ENCODE measurements at places on chromosomes 2 and 18.

DNA sequence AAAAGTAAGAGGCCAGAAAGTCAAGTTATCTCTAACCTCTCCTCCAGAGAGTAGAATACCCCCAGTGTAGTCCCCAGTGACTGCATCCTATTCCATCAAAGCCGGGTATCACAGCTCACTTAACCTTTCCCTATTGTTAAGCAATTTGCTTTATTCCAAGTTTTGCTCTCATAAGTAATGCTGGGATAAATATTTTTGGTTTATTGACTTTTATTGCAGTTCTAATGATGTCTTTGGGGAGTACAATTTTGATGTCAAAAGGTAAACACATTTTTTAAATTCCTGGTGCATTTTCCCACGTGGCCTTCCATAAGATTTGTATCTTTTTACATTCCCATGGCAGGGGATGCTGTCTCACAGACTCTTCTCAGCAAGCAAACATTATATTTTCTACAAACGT, 43.3 kb downstream of the CMPK2 start:
- DNase-seq: no peak

DNA sequence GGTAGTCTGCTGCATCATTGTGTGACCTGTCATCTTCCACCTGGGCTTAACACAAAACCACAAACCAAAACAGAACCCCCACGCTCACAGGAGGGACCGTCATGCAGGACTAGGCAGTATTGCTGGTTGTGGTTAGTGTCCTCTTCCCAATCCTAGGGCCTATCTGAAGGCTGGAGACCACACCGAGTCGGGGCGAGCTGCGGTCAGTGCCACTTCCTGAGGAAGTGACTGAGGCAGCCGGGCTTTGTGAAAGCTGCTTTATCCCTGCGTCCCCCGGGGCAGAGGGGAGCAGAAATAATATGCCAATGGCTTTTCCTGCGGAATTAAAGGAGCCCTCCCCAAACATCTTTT, 22.9 kb downstream of the ZNF532 start:
- peak; percentile 33 for DNase-seq

GRCh38 chr18:74420926-74421325, 36.2 kb downstream of the DIPK1C start:
- DNase-seq: no peak

DNA sequence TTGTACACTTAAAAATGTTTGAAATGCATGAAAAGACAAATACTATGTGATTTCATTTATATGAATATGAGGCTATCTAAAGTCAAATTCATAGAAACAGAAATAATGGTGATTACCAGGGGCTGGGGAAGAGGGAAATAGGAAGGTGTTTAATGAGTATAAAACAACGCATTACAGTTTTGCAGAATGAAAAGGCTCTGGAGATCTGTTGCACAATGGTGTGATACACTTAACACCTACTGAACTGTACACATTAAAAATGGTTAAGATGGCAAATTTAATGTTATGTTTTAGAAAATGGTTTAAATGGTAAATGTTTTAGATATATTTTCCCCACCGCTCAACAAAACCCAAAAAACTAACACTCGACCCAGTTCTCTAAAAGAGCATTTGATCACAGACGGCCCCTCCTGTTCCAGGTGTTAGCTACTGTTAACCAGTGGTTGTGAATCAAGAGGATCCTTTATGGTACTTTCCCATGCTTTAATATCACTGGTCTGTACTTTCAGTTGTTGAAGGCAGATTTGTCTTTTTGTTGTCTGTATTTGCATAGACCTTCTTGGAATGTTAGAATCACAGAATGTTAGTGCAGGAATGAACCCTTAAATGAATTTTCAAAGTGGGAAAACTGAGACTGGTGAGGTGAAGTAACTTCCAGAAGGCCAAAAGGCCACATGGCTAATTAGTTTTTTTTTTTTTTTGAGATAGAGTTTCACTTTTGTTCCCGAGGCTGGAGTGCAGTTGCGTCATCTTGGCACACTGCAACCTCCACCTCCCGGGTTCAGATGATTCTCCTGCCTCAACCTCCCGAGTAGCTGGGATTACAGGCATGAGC, 10.2 kb downstream of the RAB10 start:
- DNase-seq: peak; percentile 48

- DNase-seq: no peak
Observed at GRCh38 chr2:196546151-196546919, 93.2 kb upstream of the CCDC150 start.

DNA sequence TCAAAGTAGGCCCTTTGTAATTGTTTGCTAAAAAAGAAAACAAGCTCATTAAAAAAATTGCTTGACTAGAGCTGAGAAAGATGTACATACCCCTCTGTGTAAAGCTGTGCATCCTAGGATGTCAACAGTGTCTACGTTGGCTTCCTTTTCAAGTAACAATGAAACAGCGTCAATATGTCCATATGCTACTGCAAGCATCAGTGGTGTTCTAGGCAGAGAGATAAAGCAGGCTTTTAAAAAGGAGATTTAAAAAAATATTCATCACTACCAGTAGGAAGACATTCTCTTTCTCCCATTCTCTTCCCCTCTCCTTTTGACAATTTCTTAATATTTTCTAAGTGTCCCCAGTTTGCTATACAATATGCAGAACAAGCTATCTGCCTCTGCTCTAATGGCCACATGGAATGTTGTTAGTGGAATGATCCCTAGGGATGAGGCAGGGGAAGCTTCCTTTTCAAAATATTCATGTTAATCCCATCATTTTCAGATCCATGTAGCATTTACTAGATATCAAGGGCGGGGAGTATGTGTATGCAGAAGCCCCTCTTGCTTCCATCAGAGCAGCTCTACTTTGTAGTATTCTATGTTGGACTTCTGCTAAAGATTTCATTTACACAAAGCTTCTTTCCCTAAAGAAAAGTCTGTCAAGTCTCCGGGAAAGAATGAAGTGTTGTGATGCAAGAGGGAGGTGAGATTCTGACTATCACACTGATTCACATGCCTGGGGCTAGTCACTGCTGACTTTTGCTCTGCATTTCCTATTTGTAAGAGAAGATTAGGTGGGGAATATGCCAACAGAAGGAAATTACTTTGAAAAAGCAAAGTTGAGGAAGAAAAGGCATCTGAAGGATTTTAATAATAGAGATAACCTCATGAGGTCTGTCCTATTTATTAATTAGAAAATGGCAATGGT, 81.5 kb upstream of the PGAP1 start:
- no peak for DNase-seq

DNA sequence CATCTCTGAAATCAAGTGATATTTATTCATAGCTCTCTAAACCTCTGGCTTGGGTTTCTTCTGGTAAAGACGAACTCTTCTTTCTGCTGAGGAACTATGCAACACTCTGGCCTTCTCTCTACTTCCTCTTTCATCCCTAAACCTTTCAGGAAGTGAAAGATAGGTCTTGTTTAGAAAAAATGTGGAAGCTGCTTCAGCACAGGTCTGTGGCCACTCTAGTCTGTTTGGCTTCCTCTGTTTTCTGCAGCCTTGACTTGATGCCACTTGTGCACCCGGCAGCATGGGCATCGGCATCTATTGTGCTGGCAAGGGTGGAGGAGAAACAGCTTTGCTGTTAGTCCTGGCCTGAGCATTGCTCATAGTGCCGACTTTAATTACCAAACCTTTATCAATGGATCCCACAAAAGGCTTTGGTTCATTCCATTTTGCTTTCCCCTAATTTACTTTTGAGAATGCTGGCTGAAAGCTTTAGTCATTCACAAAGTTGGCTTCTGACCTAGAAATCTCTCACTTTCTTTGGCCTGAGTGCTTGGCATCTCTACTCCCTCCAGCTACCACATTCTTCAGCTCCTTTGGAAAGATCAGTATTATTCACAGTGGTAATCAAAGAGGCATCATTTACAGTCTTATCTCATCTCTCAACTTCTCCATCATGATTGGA, 32.0 kb upstream of the GPR39 start:
- DNase-seq: no peak

DNA sequence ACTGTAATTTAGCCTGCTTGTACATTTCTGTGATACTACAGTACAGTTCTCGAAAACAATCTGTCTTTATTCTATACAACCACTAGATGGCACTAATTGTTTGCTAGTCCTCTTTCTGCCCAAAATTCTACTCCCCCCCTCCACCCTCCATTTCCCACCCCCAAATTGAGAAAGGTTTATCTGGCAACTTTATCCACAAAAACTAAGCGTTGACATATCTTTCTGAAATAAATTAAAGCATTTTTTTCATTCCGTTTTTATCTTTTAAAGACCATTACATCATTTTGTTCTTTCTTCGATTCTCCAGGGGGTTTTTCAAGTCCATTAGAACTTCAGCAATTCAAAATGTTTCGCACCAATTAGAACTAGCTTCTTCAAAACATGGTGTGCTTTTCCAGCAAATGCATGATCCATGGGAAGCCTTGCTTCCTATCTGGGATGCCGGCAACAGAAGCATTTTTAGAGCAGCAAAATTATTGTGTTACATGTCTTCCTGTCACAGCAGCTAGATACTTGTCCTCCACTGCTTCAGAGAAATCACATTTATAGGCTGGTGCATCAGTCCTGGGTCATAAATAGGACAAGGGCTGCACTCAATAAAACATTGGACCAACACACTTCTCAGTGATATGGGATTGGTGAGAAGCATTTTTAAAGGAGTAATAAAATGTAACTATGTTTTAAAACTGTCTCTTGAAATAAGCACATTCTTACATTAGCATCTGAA, 241.3 kb downstream of the PAX3 start:
- peak; percentile 43 for DNase-seq

DNA sequence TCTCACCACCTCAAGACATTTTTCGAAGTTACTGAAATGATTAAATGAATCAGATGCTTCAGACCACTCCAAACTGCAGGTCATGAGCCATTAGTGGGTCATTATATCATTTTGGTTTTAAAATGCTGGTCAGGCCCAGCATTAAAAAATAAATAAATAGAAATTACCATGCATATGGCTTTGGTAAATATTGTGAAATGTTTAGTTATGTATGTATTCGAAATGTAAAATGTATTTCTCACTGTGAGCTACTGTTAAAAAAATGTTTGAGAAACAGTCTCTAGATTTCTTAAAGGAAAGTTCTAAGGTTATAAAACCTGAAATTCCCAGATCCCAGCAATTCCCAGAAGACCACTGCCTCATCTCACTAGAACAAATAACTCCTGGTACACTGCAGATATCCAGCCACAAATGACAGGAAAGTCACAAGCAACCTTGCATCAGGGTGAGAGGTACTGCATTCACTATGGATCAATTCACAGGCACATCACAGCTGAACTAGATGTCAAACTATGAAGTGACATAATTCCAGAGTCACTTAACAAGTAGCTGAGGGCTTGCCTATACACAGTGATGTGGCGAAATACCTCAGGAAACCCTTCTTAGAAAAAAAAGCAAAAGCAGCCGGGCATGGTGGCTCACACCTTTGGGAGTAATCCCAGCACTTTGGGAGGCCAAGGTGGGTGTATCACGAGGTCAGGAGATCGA, 46.6 kb downstream of the FAM228A start:
- no peak for DNase-seq

GRCh38 chr2:210299866-210300373, 15.1 kb downstream of the MYL1 start:
- no peak for DNase-seq

DNA sequence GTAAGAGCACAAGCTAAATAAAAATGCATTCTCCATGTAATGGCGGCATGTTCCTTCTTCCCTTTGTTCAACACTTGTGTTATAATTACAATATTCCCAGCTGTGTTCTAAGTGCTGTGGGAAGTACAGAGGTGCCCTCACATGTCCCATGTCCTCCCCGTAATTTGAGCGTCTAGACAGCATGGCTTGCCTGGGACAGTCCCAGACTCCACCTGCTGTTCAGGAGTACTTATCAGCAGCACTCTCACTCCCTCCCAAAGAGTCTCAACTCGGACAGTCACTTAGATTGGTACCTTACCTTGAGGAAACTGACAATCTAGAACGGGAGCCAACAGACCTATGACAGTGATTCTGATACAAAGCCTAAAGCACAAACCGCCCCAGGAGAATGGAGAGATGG, 370.5 kb downstream of the EIPR1 start:
- no peak for DNase-seq

- DNase-seq: peak; percentile 36
Observed at GRCh38 chr2:85924522-85924921, 35.7 kb upstream of the ST3GAL5 start.

- DNase-seq: peak; percentile 36
Observed at GRCh38 chr2:54673501-54673998, 49.9 kb upstream of the EML6 start.

DNA sequence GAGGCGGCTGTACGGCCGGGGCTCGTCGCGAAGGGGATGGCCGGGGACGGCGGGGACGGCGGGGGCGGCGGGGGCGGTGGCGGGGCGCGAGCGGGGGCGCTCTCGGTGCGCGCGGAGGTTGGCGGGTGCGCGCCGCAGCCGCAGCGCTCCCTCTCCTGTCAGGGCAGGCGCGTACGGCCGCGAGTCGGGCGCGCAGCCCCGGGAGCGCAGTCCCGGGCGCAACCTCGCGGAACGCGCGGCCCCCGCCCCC, 296 bp upstream of the GRHL1 start:
- no peak for DNase-seq

GRCh38 chr2:159658881-159659873, 42.8 kb upstream of the BAZ2B start:
- no peak for DNase-seq

DNA sequence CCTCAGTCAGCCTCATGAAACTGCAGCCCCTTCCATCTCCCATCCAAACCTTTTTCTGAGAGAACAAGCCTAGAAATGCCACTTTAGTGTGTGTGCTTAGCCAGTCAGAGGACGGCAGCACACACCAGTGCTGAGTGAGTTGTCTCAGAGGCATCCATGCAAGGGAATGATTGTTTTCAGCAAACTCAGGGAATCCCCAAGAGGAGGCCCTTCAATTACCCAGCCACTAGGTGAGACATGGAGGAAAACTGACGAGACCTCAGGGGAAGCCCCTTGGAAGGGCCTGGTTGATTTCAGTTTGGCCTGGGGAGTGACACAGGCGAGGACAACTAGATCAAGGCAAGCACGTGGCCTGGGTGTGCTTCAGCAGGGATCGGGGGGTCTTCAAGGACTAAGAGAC, 49.7 kb downstream of the APOB start:
- peak; percentile 19 for DNase-seq

DNA sequence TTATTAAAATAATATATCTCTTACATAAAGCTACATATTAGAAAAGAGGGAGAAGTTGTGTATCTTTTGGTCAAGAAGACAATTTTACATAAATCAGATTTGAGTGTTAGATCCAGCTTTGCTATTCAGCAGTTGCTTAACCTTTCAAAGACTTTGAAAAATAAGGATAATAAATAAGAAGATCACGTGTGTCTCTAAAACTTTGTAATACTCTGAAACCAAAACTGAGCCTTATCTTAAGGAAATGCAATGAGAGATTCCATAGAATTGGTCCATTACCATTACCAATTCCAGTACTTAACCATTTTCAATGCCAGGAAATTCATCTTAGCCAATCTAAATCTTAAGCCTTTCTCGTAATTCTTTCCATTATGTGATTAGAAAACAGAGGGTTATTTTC, 89.2 kb upstream of the COL5A2 start:
- DNase-seq: no peak

- DNase-seq: no peak
Observed at GRCh38 chr2:11774600-11774999, 28.2 kb downstream of the LPIN1 start.

GRCh38 chr18:10056506-10056905, 142.7 kb downstream of the VAPA start:
- DNase-seq: no peak

- no peak for DNase-seq
Observed at GRCh38 chr2:39432701-39433100, 4.4 kb downstream of the MAP4K3 start.
